Central memory CD4-positive, alpha-beta T cell (primary cell): ENCODE measurements at places on chromosomes 4 and X.

DNA sequence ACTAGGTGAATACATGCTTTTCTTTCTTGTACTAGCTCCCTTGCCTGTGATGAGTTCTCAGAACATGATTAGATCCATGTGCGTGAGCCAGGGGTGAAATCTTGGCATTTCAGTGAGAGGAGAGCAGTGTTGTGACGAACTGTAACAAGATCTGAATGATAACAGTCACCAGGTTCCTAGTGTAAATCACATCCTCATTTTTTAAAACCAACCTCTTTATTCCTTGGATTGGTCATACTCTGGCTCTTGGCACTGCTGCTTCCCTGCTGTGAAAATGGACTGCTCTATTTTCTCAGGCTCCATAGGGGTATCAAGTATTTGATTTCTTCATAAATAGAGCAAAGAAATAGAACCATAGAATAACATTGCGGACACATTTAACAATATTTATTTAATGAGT lies 206.3 kb downstream of the SLC4A4 start:
- no peak for DNase-seq

DNA sequence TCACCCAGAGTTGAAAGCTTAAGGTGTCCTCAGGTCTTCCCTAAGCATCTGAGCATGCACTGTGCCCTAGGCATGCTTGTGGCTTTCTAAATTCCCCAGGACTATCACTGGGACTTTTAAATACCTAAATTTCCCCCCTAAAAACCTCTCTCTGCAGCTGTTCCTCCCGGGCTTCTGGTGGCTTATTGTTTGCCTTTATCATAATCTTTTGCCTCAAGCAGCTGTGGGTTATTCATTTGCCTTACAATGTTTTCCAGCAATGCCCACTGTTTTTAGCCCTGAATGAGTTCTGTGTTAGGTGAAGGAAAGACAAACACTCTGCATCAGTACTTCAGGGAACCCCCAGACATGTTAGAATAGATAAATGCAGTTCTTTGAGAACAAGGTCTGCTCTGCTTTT lies 455.0 kb downstream of the ZIC3 start:
- no peak for DNase-seq

- DNase-seq = no peak
Measured at GRCh38 chrX:133849676-133850075, 135.7 kb downstream of the GPC3 start.

DNA sequence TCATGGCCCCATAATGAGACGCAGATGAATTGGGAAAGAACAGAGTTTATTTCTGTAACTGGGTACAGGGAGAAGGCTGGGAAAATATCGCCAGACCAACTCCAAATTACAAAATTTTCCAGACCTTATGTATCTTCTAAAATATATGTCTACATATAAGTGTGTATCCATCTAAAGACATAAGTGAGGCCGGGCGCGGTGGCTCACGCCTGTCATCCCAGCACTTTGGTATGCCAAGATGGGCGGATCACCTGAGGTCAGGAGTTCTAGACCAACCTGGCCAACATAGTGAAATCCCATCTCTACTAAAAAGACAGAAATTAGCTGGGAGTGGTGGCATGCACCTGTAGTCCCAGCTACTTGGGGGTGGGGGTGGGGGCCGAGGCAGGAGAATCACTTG lies 11.7 kb upstream of the DHRSX start:
- DNase-seq = no peak

DNA sequence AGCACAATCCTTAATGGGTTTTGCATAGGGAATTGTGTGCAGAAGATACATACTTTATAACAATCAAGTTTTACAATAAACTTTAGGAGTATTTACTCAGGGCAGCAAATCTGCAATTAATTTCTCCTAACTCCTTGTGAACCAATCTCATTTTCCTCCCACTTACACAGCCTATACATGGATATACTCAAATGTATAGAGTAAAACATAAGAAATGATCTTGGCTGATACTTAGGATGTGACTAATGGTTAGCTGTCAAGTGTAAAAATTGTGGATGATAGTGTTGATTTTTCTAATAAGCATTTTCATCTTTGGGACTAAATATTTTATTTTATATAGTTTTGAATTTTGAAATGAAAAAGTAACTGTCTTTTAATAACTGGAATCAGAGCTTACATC lies 759.6 kb downstream of the GRID2 start:
- DNase-seq = no peak

DNA sequence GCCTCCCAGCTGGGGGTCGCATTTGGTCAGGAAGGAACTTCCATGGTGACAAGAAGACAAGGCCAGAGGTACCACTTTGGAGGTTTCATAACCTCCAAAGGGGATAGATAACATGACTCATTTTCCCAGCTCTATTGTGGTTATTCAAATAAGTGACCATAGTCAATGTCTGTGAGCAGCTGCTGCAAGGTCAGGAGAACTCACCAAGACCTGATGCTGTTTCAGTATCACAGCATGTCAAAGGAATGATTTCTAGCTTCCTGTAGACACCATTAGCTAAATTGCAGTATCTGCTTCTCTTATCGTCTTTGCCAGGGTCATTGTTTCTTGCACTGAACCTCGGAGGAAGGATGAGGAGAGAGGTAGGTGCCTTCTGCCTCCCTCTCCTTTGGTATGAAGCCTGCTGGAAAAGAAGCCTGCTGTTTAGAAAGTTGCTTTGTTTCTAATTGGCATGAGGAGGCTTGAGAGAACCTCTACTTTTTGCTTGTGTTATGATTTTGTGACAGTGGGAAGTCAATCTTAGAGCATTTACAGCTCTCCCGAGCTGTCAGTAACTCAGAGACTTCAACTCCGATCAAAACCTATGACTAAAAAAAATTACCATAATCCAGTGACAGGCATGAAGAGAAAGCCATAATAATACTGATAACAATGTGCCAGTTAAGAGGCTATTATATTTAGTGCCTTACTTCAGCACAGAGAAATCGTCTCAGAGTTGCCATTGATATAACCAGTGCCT lies 38.0 kb upstream of the GATB start:
- no peak for DNase-seq

GRCh38 chr4:169741569-169741968 lies 16.2 kb downstream of the HPF1 start:
- no peak for DNase-seq

GRCh38 chrX:37454537-37455285 lies 105.5 kb downstream of the PRRG1 start:
- DNase-seq = no peak

DNA sequence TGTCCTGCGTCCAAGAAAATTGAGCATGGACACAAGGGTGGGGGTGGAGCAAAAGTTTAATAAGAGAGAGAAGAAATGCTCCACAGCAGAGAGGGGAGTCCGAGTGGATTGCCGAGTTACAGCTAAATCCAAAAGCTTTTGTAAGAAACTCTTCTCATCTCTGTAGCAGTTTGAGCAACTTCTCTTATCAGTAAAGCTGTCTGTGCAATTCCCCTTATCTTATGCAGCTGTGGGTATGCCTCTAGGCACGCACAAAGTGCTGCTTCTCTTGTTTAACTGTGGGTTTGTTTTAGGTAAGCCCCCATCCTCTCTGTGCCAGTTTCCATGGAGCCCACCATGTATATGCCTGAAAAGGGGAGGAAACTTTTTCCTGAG lies 44.8 kb downstream of the HMGB2 start:
- DNase-seq = no peak
